ENCODE measurements at places on chromosomes 7 and 10.
A peak's percentile ranks its signal among the peaks of the same experiment; 100 is the strongest.

DNA sequence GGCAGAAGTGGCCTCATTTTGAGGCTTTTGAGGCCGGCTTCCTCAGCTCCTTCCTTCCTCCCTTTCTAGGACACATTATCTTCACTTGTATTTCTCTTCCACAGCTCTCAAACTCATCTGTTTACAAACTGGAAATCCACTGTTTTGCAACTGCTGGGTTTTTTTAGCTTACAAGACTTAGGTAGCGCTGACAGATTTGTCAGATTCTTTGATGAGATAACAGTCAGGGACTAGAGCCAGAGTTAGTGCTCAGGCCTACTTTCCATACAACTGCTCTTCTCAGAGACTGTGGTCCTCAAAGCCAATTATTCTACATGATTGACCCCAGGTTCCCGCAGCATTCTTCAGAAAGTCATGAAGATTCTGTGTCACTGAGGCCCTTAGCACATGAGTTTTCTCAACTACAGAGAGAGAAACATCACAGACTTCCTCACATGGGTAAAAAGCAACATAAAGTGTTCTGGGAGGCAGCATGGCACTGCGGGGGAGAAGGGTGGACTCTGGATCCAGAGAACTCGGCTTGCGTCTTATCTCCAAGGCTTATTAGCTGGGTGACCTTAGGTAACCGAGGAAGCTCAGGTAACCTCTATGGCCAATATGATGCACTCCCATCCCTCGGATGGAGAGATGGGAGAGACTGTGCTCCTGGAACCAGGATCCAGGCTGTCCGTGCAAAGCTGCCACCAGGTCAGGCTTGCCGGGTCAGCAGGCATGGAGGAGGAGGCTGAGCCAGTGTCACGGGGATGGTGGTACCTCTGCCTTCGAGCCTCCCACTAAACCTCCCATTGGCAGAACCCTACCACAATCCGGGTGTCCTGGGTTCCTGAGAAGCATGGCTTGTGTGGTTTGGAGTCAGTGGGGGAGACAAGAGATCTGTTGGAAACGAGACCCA lies 10.5 kb downstream of the DDC start:
- DNase-seq: no peak

DNA sequence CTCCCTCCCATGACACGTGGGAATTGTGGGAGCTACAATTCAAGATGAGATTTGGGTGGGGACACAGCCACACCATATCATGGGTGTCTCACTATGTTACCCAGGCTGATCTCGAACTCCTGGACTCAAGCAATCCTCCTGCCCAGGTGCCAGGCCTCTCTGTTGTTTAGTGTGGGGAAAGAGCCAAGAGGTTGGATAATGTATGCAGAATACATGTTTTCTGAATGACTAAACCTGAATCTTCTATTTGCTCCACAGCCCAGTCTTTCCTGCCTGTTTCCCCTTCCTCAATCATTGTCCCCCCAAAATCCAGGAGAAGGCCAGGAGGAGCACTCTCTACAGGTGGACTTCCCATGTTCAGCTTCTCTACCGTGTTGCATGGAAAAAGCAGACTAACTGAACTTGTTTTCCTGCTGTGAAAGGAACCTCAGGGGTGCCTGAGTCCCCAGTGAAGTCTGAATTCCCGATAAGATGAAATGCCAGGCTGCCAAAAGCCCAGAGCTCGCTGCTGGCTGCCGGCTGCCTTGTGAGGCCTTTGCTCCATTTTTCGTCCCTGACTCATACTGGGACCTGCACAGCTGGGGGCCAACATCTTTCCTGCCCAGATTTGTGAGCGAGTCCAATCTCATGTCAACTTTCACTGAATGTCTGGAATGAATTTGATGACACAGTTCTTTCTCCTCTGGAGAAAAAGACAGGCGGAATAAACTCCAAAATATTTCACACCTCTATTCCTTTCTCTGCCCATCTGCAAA lies 588.0 kb downstream of the CALN1 start:
- peak; percentile 23 for DNase-seq

DNA sequence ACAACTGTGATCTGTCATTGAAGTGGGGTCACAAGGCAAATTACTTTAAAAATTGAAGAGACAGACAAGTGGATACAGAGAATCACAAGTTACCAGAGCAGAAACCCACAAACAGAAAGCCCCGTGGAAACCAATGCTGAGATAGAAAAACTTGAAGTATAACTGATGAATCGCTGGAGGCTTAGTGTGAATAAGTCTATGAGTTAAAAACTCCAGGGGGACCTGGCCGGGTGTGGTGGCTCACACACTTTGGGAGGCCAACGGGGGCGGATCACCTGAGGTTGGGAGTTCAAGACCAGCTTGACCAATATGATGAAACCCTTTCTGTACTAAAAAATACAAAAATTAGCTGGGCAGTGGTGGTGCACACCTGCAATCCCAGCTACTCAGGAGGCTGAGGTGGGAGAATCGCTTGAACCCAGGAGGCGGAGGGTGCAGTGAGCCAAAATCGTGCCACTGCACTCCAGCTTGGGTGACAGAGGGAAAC lies 69.7 kb upstream of the ZNRF2 start:
- DNase-seq: no peak

DNA sequence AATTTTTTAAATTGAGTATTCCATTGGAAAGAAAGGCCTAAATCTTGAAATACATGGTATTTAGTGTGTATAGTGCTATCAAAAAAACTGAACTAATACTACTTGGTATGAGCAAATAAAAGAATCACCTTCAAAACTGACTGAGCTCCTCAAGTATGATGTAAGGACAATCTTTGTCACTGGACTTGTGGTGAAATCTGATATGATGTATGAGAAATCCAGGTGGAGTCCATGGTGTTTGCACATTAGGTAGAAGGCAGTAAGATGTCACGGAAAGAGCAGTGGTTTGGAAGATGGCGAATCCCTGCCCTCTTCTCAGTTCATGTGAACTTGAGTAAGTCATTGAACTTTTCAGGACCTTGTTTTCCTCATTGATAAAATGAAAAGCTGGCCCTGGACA lies 62.1 kb upstream of the COL1A2 start:
- no peak for DNase-seq

- no peak for DNase-seq
Observed at GRCh38 chr10:36185097-36185496, 543.0 kb upstream of the FZD8 start.

DNA sequence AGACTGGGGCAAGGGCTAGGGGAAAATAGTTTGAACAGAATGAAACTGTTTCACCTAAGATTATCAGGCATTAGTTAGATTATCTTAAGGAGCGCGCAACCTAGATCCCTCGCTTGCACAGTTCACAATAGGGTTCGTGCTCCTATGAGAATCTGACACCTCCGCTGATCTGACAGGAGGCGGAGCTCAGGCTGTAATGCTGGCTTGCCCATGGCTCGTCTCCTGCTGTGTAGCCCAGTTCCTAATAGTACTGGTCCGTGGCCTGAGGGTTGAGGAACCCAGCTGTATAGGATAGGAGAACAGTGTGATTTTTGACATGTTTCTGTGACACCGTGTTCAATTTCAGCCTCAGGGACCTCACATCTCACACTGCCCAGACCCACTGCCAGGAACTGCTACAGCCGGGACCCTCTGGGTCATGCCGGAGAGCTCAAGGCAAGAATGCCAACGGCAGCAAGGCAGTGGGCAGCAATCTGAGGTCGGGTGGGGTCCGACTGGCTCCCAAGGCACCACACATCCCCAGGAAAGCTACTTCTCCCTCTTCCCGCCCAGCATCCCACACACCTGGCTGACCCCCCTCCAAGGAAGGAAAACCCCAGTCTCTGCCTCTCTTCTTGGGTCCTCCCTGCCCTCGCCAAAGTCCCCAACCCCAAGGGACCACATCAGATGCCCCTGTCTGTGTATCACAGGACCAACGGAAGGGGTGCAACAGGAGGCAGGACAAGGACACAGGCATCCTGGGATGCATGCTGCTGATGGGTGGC lies 31.7 kb downstream of the CAMK2B start:
- DNase-seq: no peak

DNA sequence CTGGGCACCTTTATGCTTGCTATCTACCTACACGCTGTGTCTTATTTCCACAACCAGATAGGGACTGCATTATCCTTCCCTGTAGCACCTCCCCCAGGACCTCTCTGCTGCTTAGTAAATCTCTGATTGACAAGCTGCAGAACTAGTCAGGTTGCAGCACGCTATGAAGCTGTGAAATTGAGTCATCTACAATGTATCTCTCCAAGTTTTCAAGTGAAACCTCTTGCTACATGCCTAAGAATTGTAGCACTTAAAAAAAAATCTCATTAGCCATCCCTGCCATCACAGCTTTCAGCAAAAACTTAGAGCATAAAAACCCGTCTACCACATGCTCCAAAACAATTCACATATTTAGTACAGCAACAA lies 69.7 kb upstream of the FGFR2 start:
- no peak for DNase-seq

DNA sequence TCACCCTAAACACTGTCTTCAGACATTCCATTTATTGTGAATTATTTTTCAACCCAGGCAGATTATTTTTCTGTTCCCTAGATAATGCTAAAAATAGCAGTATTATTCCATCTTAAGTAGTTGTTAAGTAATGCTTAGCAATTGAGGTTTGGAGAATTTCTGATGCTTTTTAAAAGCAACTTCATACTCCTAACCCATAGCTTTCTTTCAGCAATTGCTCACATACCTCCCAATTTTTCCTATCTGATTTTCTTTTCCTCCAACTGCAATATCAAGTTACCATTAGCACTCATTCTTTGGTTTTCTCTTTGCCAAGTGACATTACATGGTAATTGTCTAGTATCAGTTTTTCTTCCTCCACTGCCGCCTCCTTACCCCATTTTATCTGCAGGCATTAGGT lies 104.7 kb downstream of the GPR85 start:
- DNase-seq: no peak

DNA sequence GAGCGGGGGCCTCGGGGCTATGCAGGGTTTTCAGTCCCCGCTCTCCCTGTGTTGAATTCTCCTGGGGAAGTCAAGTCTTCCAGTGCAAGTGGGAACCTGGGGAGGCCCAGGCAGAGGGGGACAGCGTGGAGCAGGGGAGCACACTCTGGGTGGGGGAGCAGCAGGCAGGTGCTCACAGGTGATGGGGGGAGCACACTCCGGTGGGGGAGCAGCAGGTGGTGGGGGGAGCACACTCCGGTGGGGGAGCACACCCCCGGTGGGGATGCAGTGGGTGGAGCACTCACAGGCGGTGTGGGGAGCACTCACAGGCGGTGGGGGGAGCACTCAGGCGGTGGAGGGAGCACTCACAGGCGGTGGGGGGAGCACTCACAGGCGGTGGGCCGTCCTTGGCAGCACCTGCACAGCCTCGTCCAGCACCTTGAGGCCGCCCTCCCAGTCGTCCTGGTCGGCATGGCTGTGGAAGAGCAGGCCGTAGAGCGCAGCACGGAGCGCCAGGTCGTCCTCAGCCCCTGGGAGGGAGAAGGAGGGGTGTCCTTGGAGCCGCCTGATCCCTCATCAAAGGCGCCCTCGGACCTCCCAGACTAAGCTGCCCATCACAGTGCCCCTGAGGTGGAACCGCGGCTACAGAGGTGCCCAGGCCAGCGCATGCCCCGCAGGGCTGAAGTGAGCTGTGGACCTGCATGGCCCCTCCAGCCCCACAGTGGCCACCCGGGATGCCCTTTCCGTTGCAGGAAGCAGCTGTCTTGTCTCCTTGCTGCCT lies 56.7 kb downstream of the CFAP46 start:
- no peak for DNase-seq

DNA sequence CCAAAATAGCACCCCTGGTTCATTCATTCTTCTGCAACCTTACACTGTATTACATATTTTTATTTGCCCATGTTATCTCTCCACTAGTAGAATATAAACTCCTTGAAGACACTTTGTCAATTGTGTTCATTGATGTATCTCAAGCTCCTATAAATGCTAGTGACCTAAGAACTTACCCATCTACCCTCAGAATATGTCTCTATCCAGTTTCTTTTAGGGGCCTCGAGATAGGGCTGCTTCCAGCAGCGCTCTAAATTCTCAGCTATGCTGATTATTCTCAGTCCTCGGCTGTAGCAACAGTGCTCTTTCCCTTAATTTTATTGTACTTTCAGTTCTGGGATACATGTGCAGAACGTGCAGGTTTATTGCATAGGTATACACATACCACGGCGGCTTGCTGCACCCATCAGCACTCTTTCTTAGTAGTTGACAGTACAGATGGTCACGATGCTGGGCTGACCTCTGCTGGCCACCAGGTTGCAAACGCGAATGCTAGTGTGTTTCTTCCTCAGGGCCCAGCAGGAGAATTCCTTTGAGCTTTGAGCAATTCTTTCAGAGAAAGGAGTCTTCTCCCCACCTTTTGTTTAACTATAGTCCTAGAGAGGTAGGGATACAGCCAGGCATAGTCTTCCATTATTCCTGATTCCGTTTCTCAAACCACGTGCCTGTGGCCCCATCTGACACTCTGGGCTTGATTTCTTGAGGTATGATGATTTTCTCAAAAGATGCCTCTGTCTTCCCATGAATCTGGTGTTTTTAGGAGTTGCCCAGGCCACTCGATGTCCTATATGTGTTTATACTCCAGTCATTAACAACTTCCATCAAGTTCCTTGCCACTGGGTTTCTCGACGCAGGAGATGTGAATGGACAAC lies 49.1 kb upstream of the CDC14C start:
- peak; percentile 8 for DNase-seq

DNA sequence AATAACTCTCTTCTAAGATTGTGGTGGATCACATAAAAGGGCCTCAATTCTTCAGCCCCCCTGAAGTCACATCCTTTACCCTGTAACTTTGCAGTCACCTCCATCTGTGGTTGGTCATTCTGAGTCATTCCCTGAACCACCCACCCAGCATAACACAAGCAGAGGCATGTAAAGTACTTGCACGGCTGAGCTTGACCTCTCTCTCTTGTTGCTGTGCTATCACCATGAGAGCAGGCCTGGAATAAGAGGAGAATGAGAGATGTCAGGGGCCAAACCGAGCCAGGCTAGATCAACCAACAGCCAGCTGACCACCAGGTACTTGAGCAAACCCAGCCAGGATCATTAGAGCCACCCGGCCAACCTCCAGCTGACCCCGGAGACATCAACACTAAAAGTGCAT lies 13.5 kb upstream of the STK17A start:
- peak; percentile 51 for DNase-seq

GRCh38 chr7:81285142-81285871 lies 366.5 kb upstream of the SEMA3C start:
- no peak for DNase-seq

DNA sequence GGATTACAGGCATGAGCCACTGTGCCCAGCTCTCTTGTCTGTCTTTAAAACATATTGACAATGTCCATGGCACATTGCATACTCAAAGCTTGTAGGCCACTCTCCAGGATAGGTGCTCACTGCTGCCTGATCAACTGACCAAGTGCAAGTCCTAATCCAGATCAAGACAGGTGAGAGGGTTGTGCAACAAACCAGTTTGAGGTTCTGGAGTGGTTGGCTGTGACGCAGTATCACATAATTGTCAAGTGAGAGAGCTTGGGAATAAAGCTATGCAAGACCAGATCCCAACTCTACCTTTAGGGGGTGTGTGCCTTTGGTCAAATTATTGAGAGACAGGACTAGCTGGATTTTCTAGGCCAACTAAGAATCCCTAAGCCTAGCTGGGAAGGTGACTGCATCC lies 43.0 kb upstream of the OPN4 start:
- DNase-seq: no peak

GRCh38 chr10:18021725-18022480 lies 70.2 kb downstream of the SLC39A12 start:
- no peak for DNase-seq

GRCh38 chr7:28533731-28534531 lies 121.6 kb downstream of the CREB5 start:
- DNase-seq: no peak

- DNase-seq: no peak
Observed at GRCh38 chr10:116364868-116365267, 40.6 kb downstream of the CCDC172 start.

GRCh38 chr10:123429706-123430221 lies 236.4 kb upstream of the GPR26 start:
- no peak for DNase-seq

GRCh38 chr7:123185756-123186155 lies 14.0 kb downstream of the SLC13A1 start:
- DNase-seq: no peak
